ENCODE measurements at places on chromosomes 12 and 14.

GRCh38 chr12:42701084-42701483, 111.5 kb upstream of the PRICKLE1 start:
- no peak for DNase-seq

DNA sequence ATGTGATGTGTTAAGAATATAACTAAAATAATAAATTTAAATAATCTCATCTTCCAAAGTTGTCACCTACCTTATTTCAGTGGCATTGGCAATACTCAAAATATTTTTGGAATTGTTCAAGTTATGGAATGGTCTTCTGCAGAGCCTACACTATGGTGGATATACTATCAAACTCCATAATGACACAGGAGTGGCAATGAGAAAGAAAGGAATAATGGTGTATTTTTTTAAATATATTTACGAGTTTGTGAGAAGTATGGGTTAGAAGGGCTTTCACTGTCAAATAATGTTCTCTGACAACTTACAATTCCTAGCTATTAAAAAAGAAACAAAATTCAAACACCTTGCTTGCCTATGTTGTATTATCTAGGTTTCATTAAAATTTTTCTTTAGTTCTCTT, 38.1 kb downstream of the HEATR5A start:
- no peak for DNase-seq

DNA sequence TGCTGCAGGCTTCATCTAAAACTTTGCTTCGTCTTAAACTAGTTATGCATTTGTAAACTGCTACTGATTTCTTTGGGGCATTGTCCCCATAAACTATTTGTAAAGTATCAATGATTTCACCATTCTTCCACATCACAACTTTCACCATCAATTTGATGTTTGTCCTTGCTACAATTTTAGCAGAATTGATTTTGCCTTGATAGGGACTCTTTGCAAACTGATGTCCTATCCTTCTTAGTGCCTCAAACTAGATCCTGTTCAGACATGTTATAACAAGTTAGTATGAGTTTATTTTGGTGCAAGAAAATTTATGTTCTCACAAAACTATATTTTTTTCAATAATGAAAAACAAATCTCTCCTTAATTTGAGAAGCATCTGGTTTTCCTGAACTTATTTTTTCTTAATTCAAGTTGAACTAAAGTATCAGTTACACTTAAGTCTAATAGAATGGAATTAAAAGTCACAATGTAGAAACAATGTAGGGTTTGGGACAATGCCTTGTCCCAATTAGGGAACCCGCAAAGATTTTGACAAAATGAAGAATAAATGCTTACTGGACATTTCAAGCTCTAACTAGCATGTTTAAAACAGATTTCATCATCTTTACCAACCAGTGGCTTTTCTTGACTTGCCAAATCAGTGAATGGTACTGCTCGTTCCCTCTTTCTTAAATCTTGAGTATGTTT, 10.1 kb upstream of the ARID4A start:
- DNase-seq, result peak; percentile 32

DNA sequence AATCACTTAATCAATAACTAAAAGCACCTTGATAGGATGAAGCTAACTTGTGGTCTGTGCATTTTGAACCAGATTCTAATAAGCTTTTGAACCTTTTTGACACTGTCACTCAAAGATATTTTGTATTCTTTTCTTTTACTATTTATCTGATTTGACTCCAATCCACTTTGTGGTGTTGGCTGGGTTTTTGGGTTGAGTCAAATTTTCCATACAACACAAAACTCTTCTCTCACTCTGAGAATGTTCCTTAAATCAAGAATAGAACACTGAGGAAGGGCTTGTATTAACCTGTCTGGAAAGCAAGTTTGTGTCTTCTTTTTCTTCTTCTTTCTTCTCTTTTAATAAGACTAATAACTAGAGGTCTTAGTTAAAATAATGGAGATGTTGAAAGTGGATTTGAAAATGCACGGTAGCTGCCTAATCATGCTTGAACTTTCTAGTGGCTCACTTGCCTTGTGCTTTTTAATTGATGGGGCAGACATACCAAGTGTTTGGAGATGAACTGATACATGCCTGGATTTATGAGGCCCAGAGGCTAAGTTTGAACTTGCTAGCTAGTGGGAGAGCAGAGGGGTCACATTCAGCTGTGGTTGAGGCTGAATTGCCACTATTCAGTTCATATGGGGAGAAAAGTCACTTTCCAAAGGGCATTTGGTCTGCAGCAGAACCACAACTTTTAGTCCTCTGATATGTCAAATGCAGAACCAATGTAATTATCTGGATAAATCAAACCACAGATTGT, 93.5 kb upstream of the PTHLH start:
- no peak for DNase-seq

GRCh38 chr12:39993268-39993667, 112.6 kb downstream of the SLC2A13 start:
- no peak for DNase-seq

GRCh38 chr12:66739266-66739665, 60.4 kb upstream of the GRIP1 start:
- no peak for DNase-seq

DNA sequence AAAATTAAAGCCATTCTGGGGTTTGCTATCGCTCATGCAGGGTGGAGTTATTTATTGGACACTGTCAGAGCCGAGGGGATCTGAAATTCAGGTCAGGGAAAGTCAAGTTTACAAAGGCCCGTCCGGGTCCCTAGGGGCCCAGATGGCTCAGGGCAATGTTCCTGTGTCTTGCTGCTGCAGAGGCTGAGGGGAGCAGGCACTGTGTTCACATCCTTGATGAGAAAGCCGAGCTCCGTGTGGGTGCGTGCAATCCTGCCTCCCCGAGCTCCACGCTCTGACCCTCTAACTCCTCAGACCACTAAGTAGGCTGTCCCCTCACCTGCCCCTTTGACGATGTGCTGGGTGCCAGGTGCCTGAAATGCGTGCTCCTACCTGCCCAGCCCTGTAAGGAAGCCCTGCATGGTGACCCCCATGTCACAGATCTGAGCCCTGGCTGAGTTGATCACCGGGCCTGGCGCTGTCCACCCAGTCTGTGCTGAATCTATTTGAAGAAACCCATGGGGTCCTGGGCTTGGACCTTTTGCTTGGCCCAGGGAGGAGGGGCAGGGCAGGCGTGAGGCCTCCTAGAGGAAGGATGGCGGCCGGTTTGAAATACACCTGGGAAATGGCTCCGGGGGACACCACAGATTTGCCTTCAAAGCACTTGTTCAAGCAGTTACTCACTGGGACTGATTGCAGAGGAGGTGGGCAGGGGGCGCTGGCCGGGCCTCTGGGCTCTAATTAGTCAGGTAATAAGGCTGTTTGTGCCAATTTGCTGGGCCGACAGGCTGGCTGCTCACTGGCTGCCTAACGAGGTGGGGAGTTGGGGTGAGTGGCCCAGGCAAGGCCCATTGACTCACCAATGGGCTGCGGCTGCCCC, 204.3 kb downstream of the KIF26A start:
- no peak for DNase-seq

GRCh38 chr12:5488626-5488955, 56.7 kb downstream of the NTF3 start:
- peak; percentile 76 for DNase-seq

GRCh38 chr12:49971141-49971540, 1.6 kb upstream of the AQP6 start:
- DNase-seq, result no peak
